ENCODE measurements at places on chromosomes 2 and 18. TPM values are rescaled to one million over a fixed set of nuclear protein-coding genes. Genes with fewer than 3 reads are reported as not detected.

ZNF24 gene
- 73.6 TPM for polyA plus RNA-seq

C2orf92 gene
- polyA plus RNA-seq: 17.9 TPM

ARHGAP15 gene
- 49.7 TPM for polyA plus RNA-seq

SYT4 gene
- polyA plus RNA-seq: 0.91 TPM

SLC20A1 gene
- 34.9 TPM for polyA plus RNA-seq

ASAP2 gene
- polyA plus RNA-seq: 33.6 TPM

POTEC gene
- polyA plus RNA-seq: 0.03 TPM

SEC11C gene
- polyA plus RNA-seq: 111 TPM

LAMA1 gene
- 9.7 TPM for polyA plus RNA-seq

CRYGC gene
- polyA plus RNA-seq: not detected

FANCL gene
- polyA plus RNA-seq: 95.1 TPM

FBLN7 gene
- 11.7 TPM for polyA plus RNA-seq

G6PC2 gene
- not detected for polyA plus RNA-seq

PROKR1 gene
- 0.08 TPM for polyA plus RNA-seq

MAP3K19 gene
- 3.2 TPM for polyA plus RNA-seq

Data from right lung (tissue), 10 donors.